CD4-positive, alpha-beta T cell treated with Interleukin-1 beta for 1 hour (primary cell): ENCODE measurements at places on chromosomes 3 and 15.
A peak's percentile ranks its signal among the peaks of the same experiment; 100 is the strongest.

GRCh38 chr3:193620057-193620456 lies 27.0 kb downstream of the OPA1 start:
- no peak for DNase-seq

DNA sequence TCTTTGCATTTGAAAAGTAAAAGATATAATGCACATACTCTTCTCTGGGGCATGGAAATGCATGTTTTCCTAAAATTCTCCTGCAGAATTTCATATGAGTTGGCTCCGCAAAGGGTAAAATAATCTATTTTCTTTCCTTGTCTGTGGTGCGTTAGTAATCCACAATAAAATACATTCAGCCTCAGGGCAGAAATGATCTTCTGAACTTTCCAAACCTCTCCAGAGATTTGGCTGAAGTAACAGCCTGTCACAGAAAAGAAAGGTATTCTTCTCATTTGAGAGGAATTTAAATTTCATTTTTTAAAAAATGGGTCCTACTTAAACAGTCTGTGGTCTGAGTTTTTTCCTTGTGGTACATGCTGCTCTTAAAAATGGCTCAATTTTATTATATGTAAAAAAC lies 182.7 kb upstream of the DCBLD2 start:
- DNase-seq, result no peak

GRCh38 chr3:58291671-58292338 lies 14.2 kb upstream of the RPP14 start:
- DNase-seq, result no peak

DNA sequence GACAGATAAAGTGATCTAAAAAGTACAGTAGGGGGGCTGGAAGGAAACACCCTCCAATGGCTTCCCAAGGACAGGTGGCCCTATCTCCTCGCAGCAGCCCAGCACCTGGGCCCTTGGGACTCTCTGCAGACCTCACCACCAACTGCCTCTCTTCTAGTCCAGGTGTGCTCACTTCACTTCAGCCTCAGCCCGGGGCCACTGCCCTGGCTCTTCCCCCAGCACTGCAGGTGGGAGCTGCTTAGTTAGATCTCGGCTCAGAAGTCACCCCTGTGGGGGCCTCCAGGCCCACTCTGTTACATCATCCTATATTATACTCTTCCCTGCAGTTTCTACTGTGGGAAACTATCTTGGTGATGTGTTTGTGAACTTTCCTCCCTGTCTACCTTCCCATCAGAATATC lies 2.0 kb downstream of the KLF15 start:
- DNase-seq, result no peak

DNA sequence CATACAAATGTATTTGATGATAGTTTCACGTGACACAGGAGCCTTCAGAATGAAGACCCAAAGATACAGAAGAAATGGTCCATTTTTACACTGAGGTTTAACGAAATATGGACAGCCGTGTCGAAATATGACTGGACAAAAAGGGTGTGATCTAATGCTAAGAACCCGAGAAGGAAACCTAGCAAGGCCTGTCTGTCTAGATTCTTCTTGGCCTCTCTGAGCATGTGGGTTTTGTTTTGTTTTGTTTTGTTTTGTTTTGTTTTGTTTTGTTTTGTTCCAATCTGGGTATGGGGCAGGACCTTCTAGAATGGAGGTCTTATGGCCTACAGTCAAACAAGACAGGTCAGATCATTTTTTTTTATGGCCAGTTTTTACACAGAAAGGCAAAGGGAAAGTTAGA lies 242.7 kb upstream of the STT3B start:
- no peak for DNase-seq

- no peak for DNase-seq
These were observed 34.6 kb downstream of the CRABP1 start for GRCh38 chr15:78374436-78375393.

GRCh38 chr3:179671747-179672242 lies 19.0 kb downstream of the USP13 start:
- no peak for DNase-seq

DNA sequence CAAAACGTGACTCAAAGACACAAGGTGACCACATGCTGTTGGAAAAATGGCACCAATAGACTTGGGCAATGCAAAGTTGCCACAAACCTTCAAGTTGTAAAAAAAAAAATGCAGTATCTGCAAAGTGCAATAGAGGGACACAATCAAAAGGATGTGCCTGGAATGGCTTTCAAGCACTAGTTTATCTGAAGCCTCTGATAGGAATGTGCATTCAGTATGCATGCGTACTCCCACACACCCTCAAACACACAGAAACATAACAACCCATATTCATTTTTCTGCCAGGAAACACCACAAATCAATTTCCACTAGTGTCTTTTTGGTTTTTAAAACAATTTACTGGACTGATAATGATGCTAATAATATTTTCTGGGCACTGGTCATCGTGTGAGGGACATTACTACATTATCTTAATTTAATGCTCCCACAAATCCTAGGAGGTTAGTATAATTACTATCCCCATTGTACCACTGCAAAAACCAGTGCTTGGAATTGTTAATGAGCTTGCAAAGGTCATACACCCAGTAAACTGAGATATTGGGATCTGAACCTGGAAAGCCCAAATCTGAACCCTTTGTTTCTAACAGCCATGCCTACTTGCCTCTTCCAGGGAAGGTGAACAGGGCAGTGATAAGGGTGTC lies 298.7 kb downstream of the MAGI1 start:
- no peak for DNase-seq

DNA sequence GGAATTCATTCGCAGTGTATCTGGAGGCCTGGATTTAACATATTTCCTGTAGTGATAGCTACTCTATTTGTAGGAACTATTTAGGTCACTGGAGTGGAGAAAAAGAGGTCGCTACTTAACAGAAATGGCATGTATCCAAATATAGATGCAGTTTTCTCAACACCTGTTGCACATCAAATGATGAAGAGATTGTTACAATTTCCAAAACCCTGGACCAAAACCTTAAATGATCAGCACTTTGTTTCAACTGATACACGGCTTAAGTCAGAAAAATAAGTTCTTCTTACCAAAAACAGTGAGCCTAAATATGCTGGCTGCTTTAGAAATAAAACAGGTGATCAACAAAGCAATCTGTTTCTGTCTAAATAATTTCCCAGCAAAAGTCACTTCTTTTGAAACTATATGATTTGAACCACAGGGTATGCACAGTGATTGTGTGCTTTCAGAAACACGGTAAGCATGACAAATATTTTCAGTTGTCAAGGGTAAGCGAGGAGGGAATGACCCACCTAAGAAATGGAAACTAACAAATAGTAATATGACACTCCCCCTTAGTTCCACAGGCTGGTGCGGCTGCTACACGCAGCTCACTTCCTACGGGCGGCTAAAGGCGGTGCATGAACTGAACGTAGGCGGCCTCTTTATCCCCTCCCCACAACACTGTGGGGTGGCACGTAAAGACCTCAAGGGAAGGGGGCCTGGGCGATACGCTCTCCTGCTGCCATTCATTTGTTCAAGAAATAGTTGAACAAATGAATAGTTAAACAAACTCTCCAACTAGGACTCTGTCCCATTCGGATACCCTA lies 1.1 kb downstream of the EHD4 start:
- peak; percentile 82 for DNase-seq
